Globus pallidus (tissue), 1 donor: ENCODE measurements at places on chromosomes 7 and 10.

GRCh38 chr7:37018954-37019353 lies 294.7 kb upstream of the AOAH start:
- DNase-seq, result no peak

- no peak for DNase-seq
Measured at GRCh38 chr10:83122336-83122735, 1017.0 kb upstream of the GHITM start.

DNA sequence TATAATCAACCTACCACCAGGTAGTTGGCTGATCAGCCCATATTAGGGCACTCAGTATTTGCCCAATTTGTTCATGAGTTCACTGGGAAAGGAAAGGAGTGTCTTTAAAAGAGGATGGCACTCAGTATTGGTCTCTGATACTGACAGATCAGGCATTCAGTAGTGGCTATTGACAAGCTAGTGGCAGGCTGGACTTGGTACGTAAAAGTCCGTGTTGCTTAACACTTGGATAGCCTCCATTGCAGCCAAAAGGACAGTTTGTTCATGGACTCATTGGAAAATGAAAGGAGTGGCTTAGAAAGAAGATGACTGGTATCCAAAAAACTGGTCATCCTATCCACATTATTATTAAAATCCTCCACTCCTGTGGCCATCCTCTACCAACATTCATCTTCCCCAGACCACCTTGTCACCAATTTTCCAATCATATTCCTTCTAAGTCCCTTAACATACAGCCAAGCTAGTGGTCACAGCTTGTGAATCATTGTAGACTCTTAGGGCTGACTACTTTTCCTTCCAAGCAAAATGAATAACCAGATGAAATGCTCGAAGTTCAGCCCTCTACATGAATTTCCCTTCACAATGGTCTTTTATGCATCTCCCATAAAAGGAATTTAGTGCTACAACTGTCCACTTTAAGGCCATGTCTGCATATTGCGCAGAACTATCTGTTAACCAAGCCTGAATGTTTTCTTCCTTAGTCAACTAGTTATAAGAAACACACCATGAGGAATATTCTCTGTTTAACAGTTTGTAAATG lies 78.6 kb upstream of the MAGI2 start:
- no peak for DNase-seq

DNA sequence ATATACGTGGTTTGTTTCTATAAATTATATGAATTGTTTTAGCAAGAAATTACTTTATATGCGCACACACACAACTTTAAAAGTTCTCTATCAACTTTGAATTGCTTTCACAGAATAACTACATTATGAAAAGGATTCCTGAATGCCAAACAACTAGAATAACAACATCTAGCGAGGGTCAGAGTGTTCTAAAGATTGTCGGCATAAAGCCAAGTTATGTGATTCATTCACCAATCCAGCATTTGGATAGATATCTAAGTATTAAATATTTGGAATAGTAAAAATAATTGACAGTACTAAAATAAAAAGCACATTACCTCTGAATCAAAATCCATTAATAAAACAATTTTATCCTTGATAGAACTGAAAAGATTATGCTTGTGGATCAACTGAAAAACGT lies 125.3 kb upstream of the AMPH start:
- DNase-seq, result no peak

GRCh38 chr10:78402591-78402990 lies 368.9 kb downstream of the RPS24 start:
- DNase-seq, result no peak

DNA sequence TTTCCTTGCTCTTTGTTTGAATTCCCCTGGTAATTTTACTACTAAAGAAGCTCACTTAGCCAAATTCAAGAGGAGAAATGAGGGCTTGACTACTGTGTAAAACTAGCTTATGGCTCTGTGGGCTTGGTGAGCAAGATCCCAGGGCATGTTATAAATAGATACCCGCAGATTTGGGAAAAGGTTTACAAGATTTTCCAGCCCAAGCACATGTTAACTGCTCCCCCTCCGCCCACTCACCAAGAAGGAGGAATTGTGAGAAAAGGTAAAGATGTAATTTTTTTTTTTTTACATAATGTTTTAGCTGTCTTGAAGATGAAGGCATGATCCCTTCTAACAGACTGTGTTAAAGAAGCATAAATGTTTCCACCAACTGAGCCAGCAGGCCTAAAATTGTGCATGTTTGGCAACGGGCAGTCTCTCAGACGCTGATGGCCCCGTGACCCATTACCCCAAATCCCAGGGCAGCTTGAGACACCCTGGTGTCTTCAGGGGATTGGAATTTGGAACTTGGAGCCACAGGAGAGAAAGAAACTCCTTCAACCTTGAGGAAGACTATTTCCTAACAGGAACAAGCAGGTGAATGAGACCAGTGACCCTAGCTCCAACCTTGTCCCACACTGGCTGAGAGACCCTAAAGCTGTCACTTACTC lies 429.8 kb upstream of the CELF2 start:
- DNase-seq, result no peak

GRCh38 chr10:97991871-97992270 lies 38.5 kb downstream of the CRTAC1 start:
- DNase-seq, result no peak

GRCh38 chr7:94366832-94367231 lies 27.9 kb upstream of the COL1A2 start:
- DNase-seq, result no peak

DNA sequence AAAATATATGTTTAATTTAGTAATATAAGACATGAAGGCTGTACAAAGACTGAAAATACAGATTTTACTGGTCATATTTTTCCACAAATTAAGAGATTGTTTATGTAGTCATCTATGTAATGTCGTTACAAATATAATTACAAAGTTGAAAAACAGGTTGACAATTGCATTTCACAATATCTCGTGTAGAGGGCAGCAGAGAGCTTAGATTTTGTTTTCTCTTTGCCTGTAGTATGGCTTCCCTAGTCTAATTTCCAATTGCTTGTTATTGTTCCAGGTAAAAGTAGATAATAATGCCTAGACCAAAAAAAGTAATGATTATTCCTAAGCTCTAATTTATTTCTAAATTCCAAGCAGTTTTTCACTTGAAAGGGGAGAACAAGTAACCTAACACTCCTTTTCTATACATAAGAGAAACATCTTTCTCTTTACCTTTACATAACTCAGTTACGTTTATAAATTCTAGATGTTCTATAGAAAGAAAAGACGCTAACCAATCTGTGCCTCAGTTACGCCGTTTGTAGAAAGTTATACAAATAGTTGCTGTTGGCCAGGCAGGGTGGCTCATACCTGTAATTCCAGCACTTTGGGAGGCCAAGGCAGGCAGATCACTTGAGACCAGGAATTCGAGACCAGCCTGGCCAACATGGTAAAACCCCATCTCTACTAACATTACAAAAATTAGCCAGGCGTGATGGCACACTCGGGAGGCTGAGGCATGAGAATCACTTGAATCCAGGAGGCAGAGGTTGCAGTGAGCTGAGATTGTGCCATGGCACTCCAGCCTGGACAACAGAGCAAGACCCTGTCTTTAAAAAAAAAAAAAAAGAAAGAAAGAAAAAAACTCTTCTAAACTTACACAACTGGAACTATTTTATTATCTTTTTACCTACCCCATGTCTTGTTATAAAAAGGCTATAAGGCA lies 30.0 kb downstream of the NET1 start:
- peak; percentile 61 for DNase-seq

DNA sequence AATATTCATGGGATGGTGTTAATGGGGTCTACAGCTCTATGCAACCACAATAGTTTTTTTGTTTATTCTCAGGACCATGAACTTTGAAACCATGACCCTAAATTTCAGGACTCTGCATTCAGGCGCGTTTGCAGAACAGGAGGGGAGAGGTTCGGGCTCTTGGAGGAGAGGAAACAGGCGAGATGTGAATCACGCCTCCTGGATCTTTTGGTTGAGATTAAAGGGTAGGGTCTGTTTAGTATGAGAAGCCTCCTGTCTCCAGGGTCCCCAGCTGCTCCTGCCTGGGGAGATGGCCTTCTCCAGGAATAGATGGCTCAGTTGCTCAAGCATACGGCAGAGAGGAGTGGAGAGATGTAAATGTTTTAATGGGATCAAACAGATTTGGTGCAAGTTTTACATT lies 18.2 kb downstream of the TLL2 start:
- DNase-seq, result no peak

DNA sequence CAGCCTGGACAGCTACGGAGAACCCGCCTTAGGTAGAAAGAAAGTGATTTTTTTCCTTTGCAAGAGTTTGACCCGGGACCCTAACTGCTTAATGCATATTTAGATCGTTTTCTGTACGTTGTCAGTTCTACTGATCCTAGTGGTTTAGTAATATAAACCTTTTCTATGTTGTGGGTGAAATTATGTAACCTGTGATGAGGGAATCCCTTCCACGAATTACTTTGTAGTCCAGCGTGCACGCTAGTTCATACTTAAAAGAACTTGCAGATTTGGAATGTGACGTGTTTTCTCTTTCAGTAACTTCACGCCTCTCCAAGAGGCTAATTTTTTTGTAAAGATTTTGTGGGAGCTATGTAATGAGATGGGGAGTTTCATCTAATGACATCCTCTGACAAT lies 705 bp downstream of the SLF2 start:
- no peak for DNase-seq
